Naive thymus-derived CD4-positive, alpha-beta T cell (primary cell): ENCODE measurements at places on chromosomes 13 and 19. TPM values are rescaled to one million over a fixed set of nuclear protein-coding genes. Genes with fewer than 3 reads are reported as not detected.

HIPK4 gene
- not detected for total RNA-seq

ZNF547 gene
- 7.7 TPM for total RNA-seq

- DNase-seq: no peak
Observed at GRCh38 chr13:24624363-24624762, 55.8 kb upstream of the ATP12A start.

DNA sequence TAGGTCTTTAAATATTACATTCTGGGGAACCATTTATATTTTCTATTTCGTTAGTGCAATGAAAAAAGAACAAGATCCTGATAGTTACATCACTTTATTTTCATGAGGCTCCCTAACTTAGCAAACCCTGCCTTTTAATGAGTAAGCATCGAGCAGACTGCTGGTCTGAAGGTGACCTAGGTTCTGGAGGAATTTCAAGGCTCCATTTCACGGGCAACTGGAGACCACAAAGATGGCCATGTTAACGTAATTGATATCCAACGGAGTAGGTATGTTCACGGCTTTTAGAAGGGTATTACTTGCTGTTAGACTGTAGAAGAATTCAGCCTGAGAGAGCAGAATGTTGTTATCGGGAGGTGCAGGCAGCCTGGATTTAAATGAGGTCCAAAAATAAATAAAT is 1597.6 kb downstream of the EFNB2 start:
- DNase-seq: no peak

GRCh38 chr13:22198641-22199217 is 527.9 kb downstream of the FGF9 start:
- no peak for DNase-seq

DNA sequence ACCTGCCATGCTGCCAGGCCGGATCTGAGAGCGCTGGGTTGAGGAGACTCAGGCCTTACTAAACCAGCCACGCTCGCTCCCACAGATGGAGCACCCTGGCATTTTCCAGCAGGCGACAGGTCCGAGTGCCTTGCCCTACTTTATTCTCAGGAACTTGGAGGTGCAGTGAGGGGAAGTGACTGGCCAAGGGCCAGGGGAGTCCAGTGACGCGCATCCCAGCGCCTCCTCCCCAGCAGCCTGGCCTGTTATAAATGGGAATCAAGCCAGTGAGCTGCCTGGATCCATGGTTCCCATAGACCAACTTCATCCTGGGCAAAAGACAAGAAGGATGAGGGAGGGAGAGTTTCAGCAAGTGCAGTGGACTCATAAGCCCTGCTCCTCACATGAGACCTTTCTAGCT is 35.5 kb downstream of the TMED1 start:
- no peak for DNase-seq
